ENCODE measurements at places on chromosomes 7 and 10. TPM values are rescaled to one million over a fixed set of nuclear protein-coding genes. Genes with fewer than 3 reads are reported as not detected.

The MRC1 gene
- not detected for total RNA-seq

The NEBL gene
- total RNA-seq: 0.12 TPM

The CADPS2 gene
- total RNA-seq: 20.7 TPM

The PRR15 gene
- total RNA-seq: 0.59 TPM

The OR6V1 gene
- total RNA-seq: not detected

The TMEM178B gene
- 0.08 TPM for total RNA-seq

The IKZF1 gene
- not detected for total RNA-seq

The ZNF277 gene
- 50.8 TPM for total RNA-seq

The CD36 gene
- total RNA-seq: 132 TPM

The SPDYE11 gene
- not detected for total RNA-seq

The HOGA1 gene
- total RNA-seq: 0.75 TPM

The KCP gene
- total RNA-seq: 0.94 TPM

The ANKMY2 gene
- 19.2 TPM for total RNA-seq

The ITGA8 gene
- 1.5 TPM for total RNA-seq

The INMT gene
- total RNA-seq: 104 TPM

The ZEB1 gene
- total RNA-seq: 183 TPM

The LDB3 gene
- total RNA-seq: 0.08 TPM

The SPOCK2 gene
- total RNA-seq: 0.12 TPM

Measured in smooth muscle cell of the coronary artery (primary cell).